ENCODE measurements at places on chromosomes 7 and 10.
A peak's percentile ranks its signal among the peaks of the same experiment; 100 is the strongest.

DNA sequence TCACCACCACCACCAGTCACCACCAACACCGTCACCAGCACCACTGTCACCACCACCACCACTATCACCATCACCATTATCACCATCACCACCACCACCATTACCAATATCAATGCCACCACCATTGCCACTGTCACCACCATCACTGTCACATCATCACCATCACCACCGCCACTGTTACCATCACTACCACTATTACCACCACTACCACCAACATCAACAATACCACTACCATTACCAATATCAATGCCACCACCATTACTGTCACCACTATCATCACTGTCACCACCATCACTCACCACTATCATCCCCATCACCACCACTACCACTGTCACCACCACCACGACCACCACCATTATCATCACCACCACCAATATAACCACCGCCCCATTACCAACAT, 14.0 kb upstream of the DENND2A start:
- no peak for DNase-seq

- DNase-seq: no peak
Observed at GRCh38 chr7:123319911-123320310, 120.1 kb upstream of the SLC13A1 start.

- DNase-seq: peak; percentile 69
Observed at GRCh38 chr7:98613601-98614425, 3.3 kb upstream of the NPTX2 start.

- DNase-seq: no peak
Observed at GRCh38 chr10:25828475-25828874, 105.6 kb upstream of the MYO3A start.

GRCh38 chr10:100184840-100185239, 989 bp downstream of the ERLIN1 start:
- peak; percentile 11 for DNase-seq

GRCh38 chr10:86688398-86688921, 20.1 kb downstream of the LDB3 start:
- DNase-seq: no peak

DNA sequence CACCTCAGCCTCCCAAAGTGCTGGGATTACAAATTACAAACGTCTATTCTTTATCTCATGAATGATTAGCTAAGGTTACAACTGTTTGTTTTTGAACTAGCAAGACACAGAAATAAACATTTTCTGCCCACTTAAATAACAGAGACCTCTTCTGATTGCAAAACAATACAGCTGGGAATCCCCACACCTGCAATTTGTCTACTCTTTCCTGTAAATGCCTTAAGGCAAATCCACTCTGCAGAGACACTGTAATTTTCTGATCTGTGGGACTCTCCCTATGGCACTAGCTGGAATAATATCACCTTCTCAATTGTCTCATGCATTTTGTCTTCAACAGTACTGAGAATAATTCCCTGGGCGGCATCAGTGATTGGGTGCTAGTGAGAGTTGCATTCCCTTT, 149.3 kb upstream of the FAM3C start:
- DNase-seq: no peak

GRCh38 chr10:133061296-133062038, 26.3 kb upstream of the ADGRA1 start:
- DNase-seq: no peak

DNA sequence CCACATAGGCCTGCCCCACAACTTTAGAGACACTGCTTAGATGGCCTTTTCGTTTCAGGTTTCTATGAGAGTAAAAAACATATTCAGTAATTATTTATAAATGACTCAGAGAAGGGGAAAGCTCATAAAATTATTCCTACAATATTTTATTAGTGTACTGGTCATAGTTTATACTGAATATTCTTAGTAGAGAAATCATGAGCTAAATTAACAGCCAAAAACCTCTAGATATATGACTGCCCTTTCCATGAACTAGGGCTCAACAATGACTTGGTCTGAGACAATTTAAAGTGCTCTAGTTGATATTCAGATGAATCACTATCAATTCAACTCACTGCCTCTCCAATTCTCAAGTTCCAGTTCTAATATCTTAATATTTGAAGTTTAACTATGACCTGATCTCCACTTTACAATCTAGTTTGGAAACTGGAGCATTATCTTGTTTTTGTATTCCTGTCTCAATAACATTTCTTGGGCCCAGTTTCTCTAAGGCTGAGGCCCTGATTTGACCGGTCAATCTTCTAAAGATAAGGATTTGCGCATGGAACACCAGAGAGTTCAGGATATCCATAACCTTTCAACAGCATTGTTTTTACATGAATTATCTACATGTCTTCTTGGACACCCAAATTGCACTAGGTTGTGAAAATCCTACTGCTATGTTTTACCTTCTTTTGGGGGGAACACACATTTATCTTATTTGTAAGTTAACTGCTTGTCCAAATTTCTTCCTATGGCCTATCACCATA, 141.6 kb downstream of the DGKB start:
- DNase-seq: no peak

- no peak for DNase-seq
Observed at GRCh38 chr7:92944633-92945032, 108.3 kb upstream of the CDK6 start.

DNA sequence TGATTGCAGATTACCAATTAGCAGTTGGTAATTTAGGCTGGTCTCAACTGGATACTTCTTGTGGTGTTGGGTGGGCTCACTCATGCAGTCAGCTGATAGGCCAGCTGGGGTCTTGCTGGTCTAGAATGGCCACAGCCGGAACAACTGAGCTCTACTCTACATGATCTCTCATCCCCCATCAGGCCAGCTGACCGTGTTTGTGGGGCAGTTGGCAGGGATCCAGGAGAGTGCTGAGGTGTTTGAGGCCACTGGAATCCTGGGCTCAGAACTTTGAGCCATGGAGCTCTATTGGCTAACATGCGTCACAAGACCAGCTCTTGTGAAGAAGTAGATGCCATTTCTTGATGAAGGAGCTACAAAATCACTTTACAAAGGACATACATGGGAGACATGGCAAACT, 242.4 kb downstream of the GFRA1 start:
- no peak for DNase-seq

GRCh38 chr7:158120716-158121115, 466.9 kb downstream of the PTPRN2 start:
- DNase-seq: no peak

GRCh38 chr10:11163780-11164550, 146.3 kb downstream of the CELF2 start:
- DNase-seq: no peak

GRCh38 chr10:43899224-43899959, 250.7 kb upstream of the ZNF32 start:
- no peak for DNase-seq

DNA sequence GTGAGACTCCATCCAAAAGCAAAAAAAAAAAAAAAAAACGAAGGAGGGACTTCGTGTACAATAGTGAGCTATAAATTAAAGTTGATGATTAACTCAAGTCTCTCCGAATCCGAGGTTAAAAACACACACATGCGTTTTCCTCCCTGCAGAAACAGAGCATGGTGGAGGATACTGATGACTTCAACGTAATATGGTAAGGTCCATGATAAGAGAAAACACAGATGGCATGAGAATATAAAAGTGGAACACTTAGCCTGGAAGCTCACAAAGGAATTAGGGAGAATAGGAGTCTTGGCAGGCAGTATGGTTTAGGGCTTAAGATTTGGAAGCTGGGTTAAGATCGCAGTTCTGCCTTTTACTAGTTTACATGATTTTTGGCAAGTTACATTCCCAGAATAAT, 20.1 kb upstream of the GSTK1 start:
- DNase-seq: no peak

GRCh38 chr7:937856-938484, 16.5 kb downstream of the ADAP1 start:
- no peak for DNase-seq

GRCh38 chr7:73644688-73645286, 20.5 kb upstream of the MLXIPL start:
- no peak for DNase-seq

DNA sequence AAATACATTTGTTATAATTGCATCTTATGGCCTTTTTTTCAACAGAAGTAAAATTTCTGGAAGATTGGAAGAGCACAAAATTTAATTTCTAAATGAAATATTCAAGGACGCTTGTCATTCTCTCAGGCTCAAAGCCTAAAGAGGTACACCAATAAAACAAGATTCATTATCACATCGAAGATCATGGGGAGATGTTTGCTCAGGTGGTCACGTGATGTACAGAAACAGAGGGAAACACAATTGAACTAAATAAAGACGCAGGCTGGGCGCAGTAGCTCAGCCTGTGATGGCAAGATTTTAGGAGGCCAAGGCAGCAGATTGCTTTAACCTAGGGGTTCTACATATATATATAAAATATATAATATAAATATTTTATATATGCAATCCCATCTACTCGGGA, 37.3 kb upstream of the TMEM254 start:
- no peak for DNase-seq

DNA sequence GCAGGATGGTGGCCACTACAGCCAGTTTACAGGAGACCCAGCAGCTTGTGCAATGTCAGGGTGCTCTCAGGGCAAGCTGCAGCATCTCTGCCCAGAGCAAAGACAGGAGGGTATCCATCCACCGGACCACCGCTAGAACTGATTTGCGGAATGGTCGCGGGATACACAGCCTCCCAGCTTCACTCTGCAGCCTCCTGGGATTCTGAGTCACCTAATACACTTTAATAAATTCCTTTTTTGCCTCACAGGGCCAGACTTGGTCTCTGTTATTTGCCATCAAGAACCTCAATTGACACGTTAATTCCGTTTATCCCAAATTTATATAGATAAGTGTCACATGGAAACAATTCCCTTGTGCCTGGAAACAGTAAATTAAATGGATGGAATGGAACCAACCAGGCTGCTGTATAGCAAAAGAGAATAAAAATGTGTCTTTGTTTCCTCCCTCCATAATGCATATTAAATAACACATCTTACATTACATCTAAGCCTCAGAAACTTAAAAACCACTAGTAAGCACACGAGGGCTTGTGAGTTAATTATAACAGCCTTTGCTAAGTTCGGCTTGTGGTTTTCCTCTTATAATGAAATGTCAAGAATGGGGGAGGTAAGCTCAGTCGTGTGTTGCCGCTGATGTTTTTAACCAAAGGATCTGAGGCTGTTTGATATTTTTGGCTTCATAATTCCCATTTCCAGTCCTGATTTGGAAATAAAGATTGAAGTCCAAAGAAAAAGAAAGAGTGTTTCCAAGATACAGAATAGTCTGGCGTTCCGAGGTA, 52.1 kb downstream of the ADRB1 start:
- no peak for DNase-seq

DNA sequence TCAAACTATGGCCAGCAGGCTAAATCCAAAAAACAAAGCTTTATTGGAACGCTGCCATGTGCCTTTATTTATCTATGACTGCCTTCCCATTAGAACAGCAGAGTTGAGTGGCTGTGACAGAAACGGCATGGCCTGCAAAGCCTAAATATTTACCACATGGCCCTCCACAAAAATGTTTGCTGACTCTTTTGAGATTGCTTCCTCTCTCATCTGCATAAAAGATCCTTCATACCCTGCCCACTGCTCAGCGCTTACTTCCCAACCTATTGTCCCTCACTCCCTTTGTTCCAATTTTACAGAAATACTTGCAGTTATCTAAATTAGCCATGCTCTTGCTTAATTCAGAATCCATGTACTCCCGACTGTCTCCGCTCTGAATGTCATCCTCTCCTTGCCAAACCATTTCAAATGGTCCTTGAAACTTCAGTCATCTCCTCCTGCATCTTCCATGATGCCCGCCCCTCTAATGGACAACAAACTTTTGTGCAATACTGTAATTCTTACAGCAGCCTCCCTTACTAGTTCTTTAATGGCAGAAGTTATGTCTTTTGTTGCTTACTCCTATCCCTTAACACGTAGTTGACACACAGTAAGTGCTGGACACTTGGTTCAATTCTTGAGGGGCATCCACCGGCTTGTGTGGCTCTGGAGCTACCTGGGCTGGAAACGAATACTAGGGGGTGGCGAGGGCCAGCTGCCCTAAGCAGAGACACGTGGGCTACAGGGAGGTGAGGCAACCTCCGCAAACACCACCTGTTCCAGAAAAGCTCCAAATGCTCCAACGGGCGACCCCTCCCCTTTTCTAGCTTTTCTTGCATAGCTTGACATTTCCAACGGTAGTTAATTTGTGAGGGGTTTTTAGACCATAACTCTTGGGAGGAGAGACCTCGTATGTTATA, 832 bp downstream of the XRCC2 start:
- DNase-seq: no peak

DNA sequence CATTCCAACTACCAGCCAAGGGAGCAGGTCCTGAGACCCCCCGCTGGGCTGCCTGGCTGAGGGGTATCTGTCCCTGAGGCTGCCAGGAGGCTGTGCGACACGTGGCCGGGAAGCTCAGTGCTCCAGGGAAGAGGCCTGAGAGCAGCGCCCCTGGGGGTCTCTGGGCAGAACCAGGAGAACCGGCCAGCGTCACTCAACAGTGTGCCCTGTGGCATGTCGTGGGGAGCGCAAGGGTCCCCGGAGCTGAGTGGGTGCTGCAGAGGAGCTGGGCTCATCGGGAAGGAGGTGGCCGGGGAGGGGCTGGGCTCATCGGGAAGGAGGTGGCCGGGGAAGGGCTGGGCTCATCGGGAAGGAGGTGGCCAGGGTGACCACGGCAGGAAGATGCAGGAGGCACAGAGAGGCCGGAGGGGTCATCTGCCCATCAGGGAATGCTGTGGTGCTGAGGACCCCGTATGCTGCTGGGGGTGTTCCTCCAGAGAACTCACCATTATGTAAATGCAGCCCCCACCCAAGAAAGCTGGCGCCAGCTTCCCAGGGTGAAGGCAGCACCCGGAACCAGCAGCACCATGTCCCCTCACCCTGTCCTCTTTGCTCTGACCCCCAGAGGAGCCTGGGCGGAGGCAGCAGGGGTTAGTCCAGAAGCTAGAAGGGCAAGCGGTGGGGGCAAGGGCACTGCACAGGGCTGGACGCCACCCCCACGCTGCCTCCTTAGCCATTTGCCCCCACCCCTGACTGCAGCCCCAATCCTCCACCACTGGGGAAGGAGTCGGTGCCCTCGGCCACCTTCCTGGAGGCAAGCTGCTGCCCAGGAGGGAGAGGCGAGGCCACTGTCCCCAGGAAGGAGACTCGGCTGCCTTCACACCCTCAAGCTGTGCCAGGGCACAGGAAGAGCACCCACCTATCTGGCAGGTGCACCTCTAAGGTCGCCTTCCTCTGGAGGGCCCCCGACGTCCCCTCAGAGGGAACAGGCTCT, 33.3 kb downstream of the CALML3 start:
- no peak for DNase-seq

- DNase-seq: no peak
Observed at GRCh38 chr10:125451319-125451718, 231.6 kb downstream of the TEX36 start.

GRCh38 chr10:31146491-31147209, 115.0 kb upstream of the ZNF438 start:
- no peak for DNase-seq

DNA sequence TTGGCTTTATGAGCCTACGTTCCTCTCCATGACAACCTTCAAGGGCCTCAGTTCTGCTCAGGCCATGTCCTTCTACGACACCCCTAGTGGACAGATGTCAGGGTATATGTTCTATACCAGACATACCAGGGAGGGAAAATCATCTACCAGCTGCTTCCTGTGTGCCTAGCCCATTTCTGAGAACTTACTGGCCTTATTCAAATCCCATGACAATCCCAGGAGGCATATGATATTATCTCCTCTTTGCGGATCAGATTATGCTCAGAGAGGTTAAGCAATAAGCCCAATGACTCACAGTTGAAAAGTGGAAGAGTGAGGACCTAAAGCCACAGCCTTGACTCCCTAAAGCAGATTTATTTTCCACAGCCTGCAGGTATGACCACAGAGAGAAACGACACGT, 139.3 kb downstream of the GLI3 start:
- DNase-seq: no peak

- DNase-seq: peak; percentile 4
Observed at GRCh38 chr7:115146148-115146547, 224.3 kb downstream of the MDFIC start.

- DNase-seq: no peak
Observed at GRCh38 chr7:143210541-143210940, 11.3 kb upstream of the TAS2R40 start.

All from left renal cortex interstitium (tissue), 4 donors.